Breast epithelium (tissue), 4 donors: ENCODE measurements at places on chromosomes 16 and 17. TPM values are rescaled to one million over a fixed set of nuclear protein-coding genes. Genes with fewer than 3 reads are reported as not detected.

- H3K4me1 ChIP-seq, result no peaks in the 10 kb centered on the region
- DNase-seq, result no peak
- H3K27ac ChIP-seq, result no peak overlapping the region
- H3K4me3 ChIP-seq, result no peak overlapping the region
- H3K36me3 ChIP-seq, result no peaks in the 10 kb centered on the region
Measured at GRCh38 chr17:37604556-37604955, 4.7 kb downstream of the SYNRG start.

The TAC4 gene
- not detected for total RNA-seq

- no peaks in the 10 kb centered on the region for H3K27me3 ChIP-seq
- H3K27ac ChIP-seq, result no peak overlapping the region
Measured at GRCh38 chr16:87305505-87306391, 11.4 kb downstream of the C16orf95 start.

- H3K4me3 ChIP-seq, result peak overlapping the region; percentile 91
- no peaks in the 10 kb centered on the region for H3K27me3 ChIP-seq
- H3K4me1 ChIP-seq, result peaks cover 16% of the 10 kb centered on the region
- no peaks in the 10 kb centered on the region for H3K36me3 ChIP-seq
- peak overlapping the region; percentile 61 for H3K27ac ChIP-seq
Measured at GRCh38 chr17:18039535-18040260, 490 bp downstream of the GID4 start.

GRCh38 chr16:81592353-81592866 is 147.8 kb downstream of the CMIP start:
- no peaks in the 10 kb centered on the region for H3K36me3 ChIP-seq
- no peak for DNase-seq
- no peaks in the 10 kb centered on the region for H3K27me3 ChIP-seq
- H3K4me1 ChIP-seq, result no peaks in the 10 kb centered on the region

DNA sequence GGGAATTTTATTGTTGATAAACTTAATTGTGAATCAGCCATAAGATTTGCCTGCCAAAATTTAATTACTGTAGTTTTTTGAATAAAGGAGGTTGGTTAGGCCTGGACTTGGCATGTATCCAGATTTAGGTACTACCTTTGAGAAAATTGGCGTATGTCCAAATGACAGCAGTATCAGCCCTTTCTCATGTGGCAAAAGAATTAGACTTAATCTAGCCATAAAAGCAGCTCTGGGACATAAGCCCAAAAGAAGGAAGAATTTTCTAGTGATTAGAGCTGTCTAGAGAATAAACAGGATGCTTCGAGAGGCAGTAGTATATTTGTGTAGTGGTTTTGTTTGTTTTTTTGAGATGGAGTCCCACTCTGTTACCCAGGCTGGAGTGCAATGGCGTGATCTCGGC is 27.7 kb downstream of the PPM1E start:
- H3K4me3 ChIP-seq, result no peak overlapping the region
- no peaks in the 10 kb centered on the region for H3K4me1 ChIP-seq
- H3K27ac ChIP-seq, result no peak overlapping the region
- DNase-seq, result no peak
- no peaks in the 10 kb centered on the region for H3K27me3 ChIP-seq

DNA sequence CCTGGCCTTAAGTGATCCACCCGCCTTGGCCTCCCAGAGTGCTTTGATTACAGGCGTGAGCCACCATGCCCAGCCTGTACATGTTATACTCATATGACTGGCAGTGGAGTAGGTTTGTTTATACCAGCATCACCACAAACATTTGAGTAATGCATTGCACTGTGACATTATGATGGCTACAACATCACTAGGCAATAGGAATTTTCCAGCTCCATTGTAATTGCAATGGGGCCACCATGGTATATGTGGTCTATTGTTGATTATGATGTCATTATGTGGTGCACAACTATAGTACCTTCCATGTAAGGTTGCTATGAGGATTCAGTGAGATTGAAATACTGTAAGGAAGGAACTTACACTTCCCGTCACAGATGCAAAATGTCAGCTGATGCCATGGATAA is 168.9 kb downstream of the COPRS start:
- no peaks in the 10 kb centered on the region for H3K36me3 ChIP-seq
- H3K4me3 ChIP-seq, result no peak overlapping the region
- H3K27ac ChIP-seq, result no peak overlapping the region
- no peaks in the 10 kb centered on the region for H3K4me1 ChIP-seq

The MPP3 gene
- 26.2 TPM for total RNA-seq

The PRSS36 gene
- total RNA-seq, result 0.98 TPM

The DNASE1L2 gene
- total RNA-seq, result not detected

DNA sequence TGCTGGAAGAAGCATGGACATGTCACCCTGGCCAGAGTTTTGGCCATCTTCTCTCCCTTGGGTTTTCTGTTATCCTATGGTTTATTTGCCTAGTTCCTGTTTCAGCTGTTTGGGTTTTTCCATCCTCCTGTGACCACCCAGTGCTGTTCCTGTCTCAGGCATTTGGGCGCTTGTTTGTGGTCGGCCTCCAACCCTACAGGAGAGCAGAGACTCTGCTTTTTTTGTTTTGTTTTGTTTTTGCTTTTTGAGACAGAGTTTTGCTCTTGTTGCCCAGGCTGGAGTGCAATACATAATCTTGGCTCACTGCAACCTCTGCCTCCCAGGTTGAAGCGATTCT is 3.3 kb upstream of the ZC3H7A start:
- H3K4me1 ChIP-seq, result peaks cover 5% of the 10 kb centered on the region
- no peak for DNase-seq
- H3K27me3 ChIP-seq, result no peaks in the 10 kb centered on the region
- H3K4me3 ChIP-seq, result no peak overlapping the region
- H3K27ac ChIP-seq, result no peak overlapping the region

- H3K4me3 ChIP-seq, result peak within 1 kb of the TSS; percentile 93
- no peak for DNase-seq
Measured at GRCh38 chr17:7929158-7930023, at the start of gene KCNAB3. Gene KCNAB3, minus strand, starts transcription at chr17:7929856. Its CDS starts 421 bp downstream, at chr17:7929435.

GRCh38 chr16:67350324-67350723 is 23.7 kb downstream of the LRRC36 start:
- H3K36me3 ChIP-seq, result no peaks in the 10 kb centered on the region
- H3K4me1 ChIP-seq, result no peaks in the 10 kb centered on the region
- H3K27me3 ChIP-seq, result no peaks in the 10 kb centered on the region
- H3K27ac ChIP-seq, result no peak overlapping the region
- DNase-seq, result no peak

- H3K27me3 ChIP-seq, result peaks cover 7% of the 10 kb centered on the region
- no peak for DNase-seq
- no peak overlapping the region for H3K4me3 ChIP-seq
- no peak overlapping the region for H3K27ac ChIP-seq
- H3K4me1 ChIP-seq, result no peaks in the 10 kb centered on the region
Measured at GRCh38 chr16:73361061-73361460, 313.1 kb upstream of the ZFHX3 start.

DNA sequence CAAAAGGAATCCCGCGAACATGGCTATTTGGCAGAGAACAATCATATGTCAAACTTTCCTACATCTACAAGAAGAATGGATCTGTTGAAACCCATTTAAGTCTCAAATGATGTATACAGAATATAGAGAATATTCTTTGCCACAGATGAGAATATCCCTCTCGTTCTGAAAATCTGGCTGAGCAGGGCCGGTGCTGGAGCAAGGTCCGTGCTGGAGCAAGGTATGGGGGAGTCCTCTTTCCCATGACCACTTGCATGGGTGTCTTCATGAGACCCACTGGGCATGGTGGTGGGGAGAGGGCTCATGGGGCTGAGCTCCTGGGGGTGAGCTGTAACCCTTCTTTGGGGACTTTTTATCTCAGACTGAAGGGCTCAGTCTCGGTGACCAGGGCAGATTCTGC is 440.9 kb downstream of the SOX9 start:
- no peak overlapping the region for H3K4me3 ChIP-seq
- no peak for DNase-seq
- no peaks in the 10 kb centered on the region for H3K4me1 ChIP-seq
- H3K36me3 ChIP-seq, result no peaks in the 10 kb centered on the region
- no peak overlapping the region for H3K27ac ChIP-seq

The NPW gene
- not detected for total RNA-seq

DNA sequence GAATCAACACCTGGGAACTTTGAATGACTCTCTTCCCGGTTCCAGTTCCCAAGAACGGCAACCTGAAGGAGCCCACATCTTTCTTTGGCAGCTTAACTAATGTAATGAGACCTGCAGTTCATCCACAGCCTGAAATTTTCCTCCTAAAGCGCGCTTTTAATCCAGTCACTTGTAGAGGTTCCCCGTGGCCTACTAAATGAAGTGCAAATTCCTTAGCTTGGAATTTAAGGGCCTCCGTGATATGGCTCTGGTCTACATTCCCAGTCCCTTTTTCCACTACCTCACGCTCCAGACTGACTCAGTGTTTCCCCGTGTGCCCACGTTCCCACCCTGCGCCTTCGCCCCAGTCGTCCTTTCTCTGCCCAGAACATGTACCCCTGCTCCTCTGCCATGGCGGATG is 27.2 kb downstream of the FZD2 start:
- no peaks in the 10 kb centered on the region for H3K36me3 ChIP-seq
- H3K27ac ChIP-seq, result no peak overlapping the region
- no peak overlapping the region for H3K4me3 ChIP-seq
- H3K4me1 ChIP-seq, result no peaks in the 10 kb centered on the region
- no peaks in the 10 kb centered on the region for H3K27me3 ChIP-seq
- no peak for DNase-seq

- peak overlapping the region; percentile 99 for H3K4me3 ChIP-seq
- no peak for DNase-seq
- H3K4me1 ChIP-seq, result no peaks in the 10 kb centered on the region
- no peaks in the 10 kb centered on the region for H3K36me3 ChIP-seq
Measured at GRCh38 chr17:81665205-81666091, 957 bp downstream of the OXLD1 start.
